ENCODE measurements at places on chromosomes 5 and 9.

DNA sequence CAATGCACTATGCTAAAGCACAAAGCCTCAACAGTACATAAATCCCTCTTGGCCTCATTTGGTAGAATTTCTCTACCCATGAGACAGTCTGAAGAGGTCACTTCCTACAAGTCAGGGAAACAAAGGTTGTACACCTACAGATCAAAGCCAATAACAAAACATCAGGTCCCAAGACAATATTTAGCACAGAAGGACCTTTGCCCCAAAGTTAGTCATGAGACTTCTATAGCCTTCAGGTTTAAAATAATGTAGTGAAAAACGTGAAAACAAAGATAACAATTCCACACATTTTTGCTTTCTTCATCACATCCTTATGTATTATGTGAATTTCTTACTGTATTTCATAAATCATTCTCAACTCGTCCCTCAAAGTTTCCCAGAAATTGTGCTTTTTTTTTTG is 15.8 kb downstream of the AFF4 start:
- no peak for DNase-seq

GRCh38 chr5:24633715-24634325 is 11.0 kb downstream of the CDH10 start:
- DNase-seq: no peak

DNA sequence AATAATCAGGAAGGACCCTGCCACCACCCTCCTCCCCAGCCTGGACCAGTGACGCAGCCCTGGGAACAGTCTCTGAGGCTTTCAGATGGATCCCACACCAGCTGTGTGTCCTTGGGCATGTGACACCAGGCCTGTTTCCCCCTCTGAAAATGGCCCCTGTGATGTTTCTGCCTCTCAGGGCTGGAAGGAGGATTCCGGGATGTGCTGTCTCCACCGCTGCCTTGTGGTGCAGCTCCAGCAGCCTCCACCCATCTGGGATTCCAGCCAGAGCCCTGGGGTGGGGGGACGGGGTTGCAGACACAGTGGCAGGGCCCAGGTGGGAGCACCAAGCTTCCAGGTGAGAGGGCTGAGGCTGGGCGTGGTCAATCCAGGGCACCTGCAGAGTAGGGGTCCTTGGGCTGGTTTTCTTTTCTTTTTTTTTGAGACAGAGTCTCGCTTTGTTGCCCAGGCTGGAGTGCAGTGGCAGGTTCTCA is 179.7 kb upstream of the IER5L start:
- DNase-seq: no peak

- DNase-seq: no peak
Measured at GRCh38 chr9:7983490-7983889, 183.9 kb upstream of the DMAC1 start.

GRCh38 chr9:131095666-131096268 is 564 bp upstream of the AIF1L start:
- no peak for DNase-seq
